ENCODE measurements at places on chromosomes 1 and 21.

GRCh38 chr1:175413367-175413766 is 220.8 kb upstream of the KIAA0040 start:
- DNase-seq = no peak

GRCh38 chr1:29123053-29123886 is 433 bp downstream of the TMEM200B start:
- DNase-seq = no peak

DNA sequence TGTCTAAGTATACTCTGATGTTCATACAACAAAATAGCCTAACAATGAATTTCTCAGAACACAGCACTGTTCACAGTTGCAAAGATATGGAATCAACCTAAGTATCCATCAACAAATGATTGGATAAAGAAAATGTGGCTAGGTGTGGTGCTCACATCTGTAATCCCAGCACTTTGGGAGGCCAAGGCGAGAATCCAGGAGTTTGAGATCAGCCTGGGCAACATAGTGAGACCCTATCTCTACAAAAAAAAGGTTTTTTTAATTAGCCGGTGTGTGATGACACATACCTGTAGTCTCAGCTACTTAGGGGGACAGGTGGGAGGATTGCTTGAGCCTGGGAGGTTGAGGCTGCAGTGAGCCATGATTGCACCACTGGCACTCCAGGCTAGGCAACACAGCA is 10.7 kb downstream of the IFNAR2 start:
- DNase-seq = no peak

- no peak for DNase-seq
Observed at GRCh38 chr1:229127301-229127700, 143.6 kb upstream of the RAB4A start.

DNA sequence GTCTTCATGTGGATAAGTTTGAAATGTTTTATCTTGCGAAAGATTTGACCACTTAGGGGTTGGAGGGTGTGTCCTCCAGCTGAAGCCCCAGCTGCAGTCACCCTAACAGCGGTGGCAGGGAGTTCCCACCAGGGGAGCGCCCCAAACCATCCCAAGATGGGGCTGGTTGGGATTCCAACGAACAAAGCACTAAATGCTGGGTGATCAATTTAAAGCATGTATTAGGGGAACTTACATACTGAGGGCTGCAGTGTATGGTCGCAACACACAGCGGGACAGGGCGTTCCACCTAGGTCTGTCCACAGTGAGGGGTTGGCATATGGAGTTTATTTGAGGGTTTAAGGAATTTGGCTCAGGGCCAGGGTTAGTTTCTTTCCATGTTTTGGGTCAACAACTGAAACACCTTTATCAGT is 26.3 kb downstream of the SLC37A1 start:
- DNase-seq = no peak

- no peak for DNase-seq
Observed at GRCh38 chr1:183466781-183467180, 5.5 kb upstream of the SMG7 start.

DNA sequence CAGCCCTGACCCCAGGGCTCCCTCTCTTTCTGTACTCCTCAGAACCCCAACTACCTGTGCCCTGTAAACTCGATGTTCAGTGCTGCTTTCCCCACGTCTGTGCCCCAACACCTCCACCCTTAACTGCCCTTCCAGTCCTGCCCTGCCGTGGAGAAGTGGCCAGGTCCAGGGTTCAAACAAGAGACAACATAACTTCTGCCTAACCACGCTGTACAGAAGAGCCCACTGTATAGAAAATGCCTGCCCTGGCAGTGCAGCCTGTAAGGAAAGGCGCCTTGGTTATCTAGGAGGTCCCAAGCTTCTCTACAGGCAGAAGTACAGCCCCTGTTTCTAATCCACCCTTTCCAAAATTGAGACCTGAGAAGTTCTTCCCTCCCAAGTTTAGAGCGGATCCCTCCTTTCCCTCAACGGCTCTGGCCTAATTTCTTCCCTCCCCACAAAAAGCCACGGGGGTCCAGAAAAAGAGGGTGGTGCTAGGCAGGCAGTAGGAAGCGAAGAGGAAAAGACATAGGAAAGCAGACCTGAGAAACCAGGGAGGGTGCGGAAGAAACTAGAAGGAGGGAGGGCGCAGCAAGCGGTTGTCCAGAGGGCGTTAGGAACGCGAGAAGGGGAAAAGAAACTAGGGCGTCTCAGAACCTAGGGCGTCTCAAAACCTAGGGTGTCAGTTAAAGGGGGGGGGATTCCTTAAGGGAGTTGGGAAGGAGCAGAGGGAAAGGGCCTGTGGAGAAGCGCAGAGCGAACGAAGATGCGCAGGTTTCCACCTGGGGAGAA is 3.2 kb downstream of the DMRTA2 start:
- no peak for DNase-seq

- DNase-seq = no peak
Observed at GRCh38 chr1:240619906-240620621, 8.1 kb upstream of the GREM2 start.

DNA sequence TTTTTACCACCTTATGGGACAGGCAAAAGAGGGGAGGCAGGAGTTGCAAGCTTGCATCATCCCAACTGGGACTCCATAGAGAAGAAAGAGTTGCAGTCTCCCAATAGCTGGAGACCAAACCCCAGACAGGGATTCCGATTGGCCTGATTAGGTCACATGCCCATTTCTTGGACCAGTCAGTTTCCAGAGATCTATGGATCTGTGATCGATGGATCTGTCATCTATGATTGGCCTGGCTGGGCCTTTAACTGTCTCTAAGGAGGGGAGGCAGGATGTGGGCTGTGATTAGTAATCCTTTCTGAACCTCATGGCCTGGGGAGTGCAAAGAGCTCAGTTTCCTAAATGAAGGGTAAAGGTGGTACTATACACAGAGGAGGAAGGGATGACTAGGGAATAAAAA is 252.1 kb downstream of the MATN1 start:
- no peak for DNase-seq

DNA sequence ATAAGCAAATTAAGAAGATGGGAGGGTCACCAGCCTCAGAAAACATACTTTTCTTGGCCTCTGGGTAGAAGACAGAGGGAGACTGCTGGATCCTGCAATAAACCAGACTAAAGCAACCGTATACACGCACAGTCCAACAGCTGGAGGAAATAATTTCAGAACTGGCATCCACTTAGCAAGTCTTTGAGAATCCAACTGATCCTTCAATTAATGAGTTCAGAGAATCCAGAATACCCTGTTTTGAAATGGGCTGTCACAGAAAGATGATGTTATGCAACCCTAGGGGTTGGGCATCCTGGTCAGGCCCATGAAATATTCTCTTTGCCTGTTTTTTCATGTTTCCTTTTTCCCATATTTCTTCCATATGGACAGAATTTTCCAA is 134.0 kb upstream of the MAGI3 start:
- DNase-seq = no peak

GRCh38 chr1:47507144-47507543 is 69.3 kb downstream of the FOXD2 start:
- DNase-seq = no peak

GRCh38 chr1:24317081-24317480 is 2.1 kb upstream of the GRHL3 start:
- DNase-seq = no peak

DNA sequence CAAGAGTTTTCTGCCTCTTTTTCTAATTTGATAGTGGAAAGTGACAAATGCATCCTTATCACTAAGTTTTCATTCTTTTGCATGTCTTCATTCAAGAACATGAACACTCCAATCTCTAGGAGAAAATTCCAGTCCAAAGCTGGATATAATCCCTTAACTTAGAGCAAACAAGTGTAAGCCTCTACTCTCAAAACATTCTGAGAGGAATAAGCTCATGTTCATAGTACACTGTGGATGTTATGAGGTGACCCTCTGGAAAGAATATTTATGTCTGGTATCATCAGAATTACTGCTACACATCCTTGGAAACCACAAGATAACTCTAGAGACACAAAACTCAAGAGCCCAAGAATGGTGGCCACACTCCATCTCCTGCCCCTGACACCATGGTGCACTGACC is 15.1 kb downstream of the SIPA1L2 start:
- no peak for DNase-seq

DNA sequence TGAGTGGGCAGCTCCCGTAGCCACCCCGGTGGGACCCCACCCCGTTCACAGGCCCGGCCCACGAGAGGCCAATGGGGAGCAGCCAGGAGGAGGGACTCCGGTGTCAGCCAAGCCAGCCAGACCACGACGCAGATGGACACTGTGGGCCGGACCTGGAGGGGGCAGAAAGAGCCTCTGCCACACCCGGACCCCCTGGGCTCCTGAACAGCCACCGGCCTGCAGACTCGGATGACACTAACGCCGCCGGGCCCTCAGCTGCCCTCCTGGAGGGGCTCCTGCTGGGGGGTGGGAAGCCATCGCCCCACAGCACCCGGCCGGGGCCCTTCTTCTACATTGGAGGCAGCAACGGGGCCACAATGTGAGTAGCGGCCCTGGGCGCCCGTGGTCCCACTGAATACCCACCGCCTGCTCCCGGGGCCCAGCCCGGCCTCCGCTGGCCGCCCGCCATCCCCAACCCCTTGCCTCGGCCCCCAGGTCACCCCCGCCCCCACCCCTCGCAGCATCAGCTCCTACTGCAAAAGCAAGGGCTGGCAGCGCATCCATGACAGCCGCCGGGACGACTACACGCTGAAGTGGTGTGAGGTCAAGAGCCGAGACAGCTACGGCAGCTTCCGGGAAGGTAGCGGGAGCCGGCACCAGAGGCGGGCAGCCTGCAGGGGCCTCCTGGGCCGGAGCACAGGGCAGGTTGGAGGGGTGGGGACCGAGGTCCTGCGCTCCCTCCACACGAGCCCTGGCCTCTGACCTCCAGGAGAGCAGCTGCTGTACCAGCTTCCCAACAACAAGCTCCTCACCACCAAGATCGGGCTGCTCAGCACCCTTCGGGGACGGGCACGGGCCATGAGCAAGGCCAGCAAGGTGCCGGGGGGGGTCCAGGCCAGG is 6.5 kb downstream of the TTLL10 start:
- DNase-seq = no peak

GRCh38 chr1:94180650-94181049 is 56.7 kb downstream of the ARHGAP29 start:
- no peak for DNase-seq

- DNase-seq = no peak
Observed at GRCh38 chr1:225710804-225711203, 57.9 kb upstream of the ENAH start.

- DNase-seq = no peak
Observed at GRCh38 chr1:231493421-231494185, 34.9 kb upstream of the TSNAX start.

DNA sequence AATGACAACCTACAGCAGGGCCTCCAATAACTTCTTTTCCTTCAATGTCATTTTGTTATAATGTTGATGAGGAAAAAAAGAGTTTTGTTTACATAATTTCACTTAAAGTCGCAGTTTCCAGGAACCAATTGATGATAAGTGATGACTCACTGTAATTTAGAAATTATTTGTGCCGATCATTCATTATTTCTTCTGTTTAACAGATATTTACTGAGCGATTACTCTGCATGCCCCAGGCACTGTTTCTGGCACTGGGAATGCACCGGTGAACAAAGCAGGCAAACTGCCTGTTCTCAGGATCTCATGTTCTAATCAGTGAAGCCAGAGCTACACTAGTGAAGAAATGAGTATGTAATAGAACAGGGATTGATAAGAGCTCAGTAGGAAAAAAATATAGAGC is 403.4 kb downstream of the NTNG1 start:
- DNase-seq = no peak

- DNase-seq = no peak
Observed at GRCh38 chr1:67610450-67610849, 74.6 kb upstream of the GADD45A start.

DNA sequence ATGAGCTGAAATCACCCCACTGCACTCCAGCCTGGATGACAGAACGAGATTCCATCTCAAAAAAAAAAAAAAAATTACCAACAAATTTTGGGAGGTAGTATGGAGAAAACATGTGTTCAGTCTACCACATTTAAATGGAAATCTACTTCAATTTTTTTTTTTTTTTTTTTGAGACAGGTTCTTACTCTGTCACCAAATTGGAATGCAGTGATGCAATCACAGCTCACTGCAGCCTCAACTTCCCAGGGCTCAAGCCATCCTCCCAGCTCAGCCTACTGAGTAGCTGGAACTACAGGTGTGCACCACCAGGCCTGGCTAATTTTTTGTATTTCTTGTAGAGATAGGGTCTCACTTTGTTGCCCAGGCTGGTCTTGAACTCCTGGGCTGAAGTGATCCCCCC is 82.1 kb downstream of the GFI1 start:
- DNase-seq = no peak

DNA sequence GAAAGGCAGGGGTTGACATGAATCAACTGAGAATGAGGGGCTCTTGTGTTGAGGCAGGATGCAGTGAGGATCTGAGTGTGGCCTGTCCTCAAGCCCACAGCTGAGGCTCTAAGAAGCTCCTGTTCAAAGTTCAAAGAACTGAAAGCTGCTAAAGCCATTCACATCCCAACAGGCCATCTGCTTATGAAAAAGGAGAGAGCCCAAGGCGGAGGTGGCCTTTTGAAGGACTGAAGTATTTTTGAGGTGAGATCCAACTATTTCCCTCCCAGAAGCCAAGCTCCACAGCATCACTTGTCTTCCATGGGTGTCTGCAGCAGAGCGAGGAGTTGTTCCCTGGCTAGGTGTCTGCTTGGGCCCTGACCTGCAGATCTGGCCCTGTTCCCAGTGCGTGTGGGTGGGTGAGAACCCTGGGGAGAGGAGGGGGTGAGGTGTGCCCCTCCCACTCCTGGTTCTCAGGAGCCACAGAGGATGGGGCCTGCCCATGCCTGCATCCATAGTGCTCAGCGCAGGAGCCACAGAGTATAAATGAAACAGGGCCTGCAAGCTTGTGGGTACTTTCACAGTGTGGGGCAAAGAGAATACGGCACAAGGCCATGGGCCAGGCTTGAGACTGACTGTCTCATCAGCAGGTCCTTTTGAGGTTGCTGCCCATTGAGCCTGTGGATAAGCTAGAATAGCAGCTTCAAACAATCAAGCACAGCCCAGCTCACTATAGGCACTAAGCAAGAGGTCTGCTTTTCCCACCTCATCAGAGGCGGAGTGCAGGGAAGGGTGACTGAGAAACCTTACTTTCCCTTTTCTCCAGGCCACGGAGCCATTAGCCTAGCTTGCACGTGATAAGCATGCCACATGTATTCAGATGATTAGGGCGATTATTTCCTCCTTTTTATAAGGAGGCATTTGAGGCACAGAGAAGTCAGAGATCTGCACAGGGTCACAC is 15.7 kb downstream of the REG4 start:
- DNase-seq = no peak

- no peak for DNase-seq
Observed at GRCh38 chr1:168732736-168733135, 3.7 kb upstream of the DPT start.

GRCh38 chr1:169568497-169568896 is 17.8 kb downstream of the F5 start:
- DNase-seq = no peak

DNA sequence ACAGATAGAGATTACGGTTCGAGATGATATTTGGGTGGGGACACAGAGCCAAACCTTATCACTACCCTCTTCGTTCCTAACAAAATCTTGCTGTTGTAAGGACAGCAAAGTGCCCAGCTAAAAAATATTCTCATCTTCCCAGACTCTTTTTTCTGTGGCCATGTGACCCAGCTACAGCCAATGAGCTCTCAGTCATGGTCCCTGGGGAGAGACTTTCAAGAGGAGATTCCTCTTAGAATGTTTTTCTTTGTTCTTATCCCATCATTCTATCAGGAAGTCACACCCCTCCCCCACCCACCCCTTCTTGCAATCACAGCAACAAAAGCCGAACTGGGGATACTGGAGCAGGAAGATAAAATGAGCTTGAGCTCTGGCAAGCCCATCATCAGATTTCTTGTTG is 247.1 kb downstream of the CHRM3 start:
- no peak for DNase-seq

GRCh38 chr1:9946315-9946714 is 3.0 kb downstream of the NMNAT1 start:
- DNase-seq = no peak
